ENCODE measurements at places on chromosomes 5 and 9.

GRCh38 chr9:35180801-35181200, 19.0 kb downstream of the UNC13B start:
- no peak for DNase-seq

DNA sequence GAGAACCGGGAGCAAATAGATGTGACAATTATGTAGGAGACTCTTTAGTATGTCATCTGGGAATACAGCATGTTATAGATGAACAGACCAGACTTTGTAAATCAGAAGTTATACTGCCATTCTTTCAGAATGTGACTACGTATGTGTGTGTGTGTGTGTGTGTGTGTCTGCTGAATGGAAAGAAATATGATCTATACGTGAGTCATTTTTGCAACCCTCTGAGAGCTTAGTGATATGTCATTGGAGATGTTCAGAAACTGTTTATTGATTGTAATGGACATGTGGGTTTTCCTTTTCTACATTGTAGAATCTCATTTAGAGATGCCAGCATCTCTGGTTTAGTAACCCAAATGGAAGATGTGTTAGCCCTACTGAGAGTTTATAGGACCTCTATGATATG, 731.5 kb downstream of the TLE1 start:
- DNase-seq: no peak

- no peak for DNase-seq
These were observed 100.4 kb downstream of the ZNF354C start for GRCh38 chr5:179160584-179160983.

- no peak for DNase-seq
These were observed 8.0 kb downstream of the GRIA1 start for GRCh38 chr5:153498516-153498915.

DNA sequence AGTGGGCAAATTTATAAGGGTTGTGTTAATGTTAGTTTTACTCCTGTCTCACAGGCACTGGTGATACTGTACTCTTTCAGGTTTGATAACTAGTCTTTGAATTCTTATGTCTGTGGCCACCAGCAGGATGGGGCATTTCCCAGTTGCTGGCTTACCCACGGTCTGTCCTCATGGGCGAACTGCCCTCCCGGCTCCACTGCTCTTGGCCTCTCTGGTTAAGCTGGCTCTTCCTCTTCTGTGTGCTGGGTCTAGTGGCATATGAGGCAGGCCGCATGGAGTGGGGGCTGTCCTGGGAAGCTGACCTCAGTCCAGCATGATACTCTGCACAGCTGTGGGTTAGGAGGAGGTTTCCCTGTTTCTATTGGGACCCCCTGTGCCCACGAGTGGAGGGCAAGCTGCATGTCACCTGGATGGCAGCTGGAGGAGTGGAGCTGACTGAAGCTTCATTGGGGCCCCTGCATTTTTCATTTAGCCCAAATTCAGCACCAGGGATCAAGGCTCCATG, 19.5 kb downstream of the PHF2 start:
- no peak for DNase-seq

- DNase-seq: no peak
These were observed 129.2 kb downstream of the LIFR start for GRCh38 chr5:38426986-38427950.

DNA sequence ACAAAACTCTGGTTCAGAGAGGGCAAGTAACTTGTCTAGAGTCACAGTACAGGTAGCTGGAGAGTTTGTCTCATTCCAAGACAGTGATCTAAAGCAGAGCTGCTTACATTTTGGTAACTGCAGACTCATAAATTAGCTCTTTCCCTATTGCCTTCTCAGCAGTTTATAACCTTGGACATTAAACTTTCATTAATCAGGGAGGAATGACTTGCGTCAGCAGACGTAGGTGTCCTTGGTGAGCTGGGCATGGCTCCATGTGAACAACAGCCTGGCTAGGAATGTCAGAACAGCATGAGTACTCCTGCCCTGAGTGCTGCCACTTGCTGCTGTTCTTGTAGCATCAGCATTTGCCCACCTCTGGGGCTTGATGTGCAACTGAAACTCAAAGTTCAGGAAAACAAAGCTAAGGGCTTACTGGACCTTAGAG, 2.2 kb upstream of the ALDOB start:
- no peak for DNase-seq

GRCh38 chr5:84213861-84214260, 170.8 kb downstream of the EDIL3 start:
- DNase-seq: no peak

DNA sequence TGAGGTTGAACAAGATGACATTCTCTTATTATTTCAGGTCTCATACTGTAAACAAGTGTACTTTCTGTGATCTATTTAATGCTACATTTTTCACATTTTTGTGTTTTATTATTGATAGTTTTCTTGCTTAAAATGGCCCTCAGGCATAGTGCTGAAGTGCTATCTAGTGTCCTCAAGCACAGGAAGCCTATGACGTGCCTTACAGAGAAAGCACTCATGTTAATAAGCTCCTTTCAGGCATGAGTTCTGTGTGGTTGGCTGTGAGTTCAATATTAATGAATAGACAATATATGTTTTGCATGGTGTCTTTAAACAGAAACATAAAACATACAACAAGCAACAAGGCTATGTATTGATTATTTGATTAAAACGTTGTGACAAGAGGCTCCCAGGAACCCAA, 450.1 kb downstream of the PLK2 start:
- no peak for DNase-seq

DNA sequence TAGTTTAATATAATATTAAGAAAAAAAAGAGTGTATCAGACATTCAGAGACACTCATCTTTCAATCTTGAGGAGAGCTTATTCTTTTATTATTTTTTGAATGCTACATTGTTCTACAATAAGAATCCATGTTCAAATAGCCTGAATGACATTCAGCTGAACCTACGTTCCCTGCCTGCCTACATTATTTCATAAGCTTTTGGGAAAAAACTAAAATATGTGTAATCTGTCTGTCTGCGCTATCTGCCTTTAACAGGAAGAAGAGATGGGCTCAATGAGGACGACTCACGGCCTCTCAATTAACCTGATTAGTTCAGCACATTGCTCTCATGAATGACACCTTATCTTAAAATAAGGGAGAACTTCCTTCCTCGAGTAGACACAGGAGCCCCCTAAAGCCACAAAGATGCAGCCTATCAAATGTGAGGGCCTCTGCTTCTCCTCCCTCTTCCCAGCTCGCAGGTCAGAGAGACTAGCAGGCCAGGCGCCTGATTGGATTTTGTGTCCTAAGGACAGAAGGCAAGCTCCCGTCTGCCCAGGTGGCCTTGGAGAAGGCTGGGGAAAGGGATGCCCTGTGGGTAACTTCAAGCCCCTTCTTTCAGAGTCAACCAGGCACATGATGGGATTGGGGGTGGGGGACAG, 37.8 kb downstream of the EBF1 start:
- DNase-seq: no peak

- DNase-seq: no peak
These were observed 44.5 kb upstream of the STK32A start for GRCh38 chr5:147190331-147190730.

GRCh38 chr5:171926311-171926710, 80.1 kb downstream of the FBXW11 start:
- DNase-seq: no peak

- DNase-seq: no peak
These were observed 22.1 kb downstream of the ADRB2 start for GRCh38 chr5:148848393-148849031.

GRCh38 chr5:109924237-109925107, 234.7 kb downstream of the MAN2A1 start:
- DNase-seq: no peak

DNA sequence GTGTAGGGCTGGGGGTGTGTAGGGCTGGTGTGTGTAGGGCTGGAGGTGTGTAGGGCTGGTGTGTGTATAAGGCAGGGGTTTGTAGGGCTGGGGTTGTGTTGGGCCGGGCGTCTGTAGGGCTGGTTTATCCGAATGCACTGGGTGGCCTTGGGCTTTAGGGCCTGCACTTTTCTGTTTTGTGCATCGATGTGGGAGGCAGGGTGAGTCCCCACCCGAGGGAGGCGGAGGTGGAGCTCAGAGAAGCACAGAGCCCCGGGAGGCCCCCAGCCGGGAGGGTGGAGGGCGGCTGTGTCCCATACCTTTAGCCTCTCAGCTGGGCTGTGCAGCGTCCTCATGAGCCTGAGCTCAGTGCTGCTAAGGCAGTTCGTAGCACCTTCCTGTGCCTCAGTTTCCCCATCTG, 13.5 kb downstream of the COL5A1 start:
- DNase-seq: no peak

- DNase-seq: no peak
These were observed 313.1 kb upstream of the PUM3 start for GRCh38 chr9:3157011-3157410.

- DNase-seq: no peak
These were observed 133.4 kb upstream of the GAS1 start for GRCh38 chr9:87080512-87081264.

DNA sequence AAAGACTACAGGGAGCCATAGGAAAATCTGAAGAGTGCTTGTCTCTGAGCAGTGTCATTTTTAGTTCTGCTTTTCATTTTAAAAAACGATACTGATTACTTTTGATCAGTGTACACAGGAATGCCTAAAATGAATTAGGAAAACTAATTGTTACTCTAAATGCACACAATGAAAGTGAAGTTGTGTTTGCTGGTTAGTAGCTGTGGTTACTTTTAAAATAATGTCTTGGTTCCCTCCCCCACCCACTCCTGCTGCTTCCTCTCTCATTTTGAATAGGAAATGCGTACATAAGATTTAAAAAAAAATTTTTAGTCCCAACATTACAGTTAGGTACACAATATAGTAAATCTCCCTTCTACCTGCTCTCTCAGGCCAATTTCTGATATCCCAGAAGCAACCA, 47.5 kb upstream of the PLPP1 start:
- no peak for DNase-seq

- no peak for DNase-seq
These were observed 834.2 kb upstream of the DMAC1 start for GRCh38 chr9:8633784-8634183.

DNA sequence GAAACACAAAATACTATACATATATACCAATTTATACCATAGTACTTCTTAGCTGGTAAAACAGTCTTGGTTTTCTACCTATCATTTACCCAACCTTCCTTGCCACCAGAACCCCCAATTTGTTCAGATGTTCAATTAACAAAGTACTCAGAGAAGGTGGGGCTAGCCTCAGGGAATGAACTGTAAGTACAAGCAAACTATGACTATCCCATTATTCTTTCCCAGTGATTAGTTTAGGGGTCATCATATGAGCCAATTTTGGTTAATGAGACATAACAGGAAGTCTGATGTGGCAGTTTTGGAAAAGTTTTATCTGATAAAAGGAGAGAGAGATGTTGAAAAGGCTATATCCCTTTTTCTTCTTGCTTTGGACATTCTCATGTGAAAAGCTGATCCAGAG, 125.8 kb downstream of the DTWD2 start:
- no peak for DNase-seq

- peak; percentile 10 for DNase-seq
These were observed 20.6 kb downstream of the SLC38A9 start for GRCh38 chr5:55691265-55692105.

GRCh38 chr9:5922192-5922591, 31.5 kb downstream of the MLANA start:
- no peak for DNase-seq

- no peak for DNase-seq
These were observed 36.2 kb upstream of the ACO1 start for GRCh38 chr9:32348106-32348695.

GRCh38 chr5:137357436-137357835, 141.7 kb downstream of the SPOCK1 start:
- no peak for DNase-seq

DNA sequence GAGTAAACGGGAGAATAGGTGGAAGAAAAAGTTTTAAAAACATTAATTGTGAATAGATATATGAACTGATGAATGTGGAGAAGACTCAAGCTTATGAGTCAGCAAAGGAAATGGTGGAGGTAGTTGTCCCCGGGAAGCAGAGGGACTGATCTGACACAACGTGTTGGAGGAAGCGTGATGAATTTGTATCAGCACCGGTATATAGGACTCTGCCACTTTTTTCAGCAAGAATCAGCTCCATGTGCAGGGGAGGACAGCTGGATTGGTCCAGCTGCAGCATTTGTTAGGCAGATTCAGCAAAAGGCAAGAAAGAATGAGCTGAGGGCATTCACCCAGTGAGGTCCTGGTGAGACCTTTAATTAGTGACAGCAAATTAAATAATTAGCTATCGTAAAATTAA, 276.0 kb downstream of the TENT4A start:
- DNase-seq: no peak

- DNase-seq: no peak
These were observed 47.8 kb downstream of the ARHGAP26 start for GRCh38 chr5:142817949-142818431.

- DNase-seq: no peak
These were observed 159.4 kb downstream of the RASEF start for GRCh38 chr9:82903503-82903902.

DNA sequence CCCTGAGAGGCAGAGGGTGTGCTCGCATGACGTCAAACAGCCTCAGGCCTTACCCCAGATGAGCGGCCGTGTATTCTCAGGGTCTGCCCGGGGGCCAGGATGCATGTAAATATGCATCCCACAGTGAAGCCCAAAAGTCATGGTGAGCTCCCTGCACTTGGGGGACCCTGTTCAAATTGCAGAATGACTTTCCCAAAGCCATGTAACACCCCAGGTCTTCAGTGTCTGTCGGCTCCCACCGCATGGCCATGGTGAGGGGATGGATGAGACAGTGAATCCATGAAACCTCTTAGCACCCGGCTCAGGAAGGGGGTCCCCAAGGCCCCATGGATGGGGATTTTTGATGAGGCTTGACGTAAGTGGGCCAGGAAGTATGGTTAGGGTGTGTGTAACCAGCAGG, 9.3 kb upstream of the COL5A1 start:
- no peak for DNase-seq

GRCh38 chr9:114592356-114592755, 4.8 kb downstream of the ATP6V1G1 start:
- peak; percentile 67 for DNase-seq

GRCh38 chr9:3516667-3517330, 9.0 kb downstream of the RFX3 start:
- no peak for DNase-seq

- no peak for DNase-seq
These were observed 62.3 kb upstream of the TXNDC8 start for GRCh38 chr9:110399983-110400382.

GRCh38 chr5:64269164-64269563, 103.5 kb downstream of the RNF180 start:
- no peak for DNase-seq

DNA sequence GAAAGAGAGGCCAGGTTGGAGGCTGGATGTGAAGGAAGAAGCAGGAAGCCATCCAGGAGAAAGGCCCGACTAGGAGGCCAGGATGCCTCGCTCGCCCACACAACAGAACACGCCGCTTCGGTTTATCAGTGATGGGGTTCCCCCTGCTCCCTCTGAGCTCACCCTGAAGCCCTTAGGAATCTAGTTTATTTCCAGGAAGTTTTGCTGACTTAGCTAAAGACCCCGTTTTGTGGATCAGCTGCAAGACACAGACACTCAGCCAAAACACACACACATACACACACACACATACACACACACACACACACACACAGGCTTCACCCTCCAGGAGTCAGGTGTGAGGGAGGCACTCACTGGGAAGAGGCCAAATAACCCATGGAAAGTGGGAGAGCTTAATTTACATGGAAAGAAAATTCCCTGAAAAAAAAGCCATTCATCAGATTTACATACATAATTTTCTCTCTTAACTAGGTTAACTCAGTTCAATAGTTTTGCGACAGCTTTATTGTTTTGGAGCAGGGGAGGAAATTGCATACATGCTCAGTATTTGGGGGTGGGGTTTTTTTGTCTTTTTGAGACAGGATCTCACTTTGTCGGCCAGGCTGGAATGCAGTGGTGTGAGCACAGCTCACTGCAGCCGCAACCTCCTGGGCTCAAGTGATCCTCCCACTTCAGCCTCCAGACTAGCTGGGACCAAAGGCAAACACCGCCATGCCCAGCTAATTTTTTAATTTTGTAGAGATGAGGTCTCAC, 92.7 kb upstream of the HAND1 start:
- no peak for DNase-seq

Data from CD8-positive, alpha-beta memory T cell (primary cell).